ENCODE measurements at places on chromosomes 12 and 14. TPM values are rescaled to one million over a fixed set of nuclear protein-coding genes. Genes with fewer than 3 reads are reported as not detected.
A peak's percentile ranks its signal among the peaks of the same experiment; 100 is the strongest.

DPF3 gene
- 6.7 TPM for total RNA-seq

NEMP1 gene
- 21.1 TPM for total RNA-seq

NANOG gene
- total RNA-seq: 0.40 TPM

GRCh38 chr14:54486685-54487084, 2.1 kb downstream of the GMFB start:
- no peak overlapping the region for H3K27ac ChIP-seq
- H3K27me3 ChIP-seq: no peaks in the 10 kb centered on the region
- peaks cover 13% of the 10 kb centered on the region for H3K4me1 ChIP-seq
- no peak overlapping the region for H3K4me3 ChIP-seq
- DNase-seq: no peak
- no peaks in the 10 kb centered on the region for H3K36me3 ChIP-seq

DNA sequence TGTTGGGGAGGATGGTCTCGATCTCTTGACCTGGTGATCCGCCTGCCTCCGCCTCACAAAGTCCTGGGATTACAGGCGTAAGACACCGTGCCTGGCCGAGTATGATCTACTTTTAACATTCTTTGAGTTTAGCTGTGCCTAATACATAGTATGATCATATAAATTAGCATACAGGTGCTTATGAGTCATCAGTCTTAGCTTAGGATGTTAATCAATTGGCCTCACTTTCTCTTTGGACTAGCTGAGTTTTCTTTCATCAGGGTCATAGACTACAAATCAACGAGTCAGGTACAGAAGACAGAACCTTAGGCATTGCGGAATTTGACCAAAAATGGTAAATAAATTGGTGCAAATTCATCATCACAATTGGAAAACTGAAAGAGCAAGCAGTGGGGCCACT, 2.2 kb downstream of the SLC25A21 start:
- no peaks in the 10 kb centered on the region for H3K27me3 ChIP-seq
- no peak overlapping the region for H3K27ac ChIP-seq
- no peak overlapping the region for H3K4me3 ChIP-seq
- H3K4me1 ChIP-seq: no peaks in the 10 kb centered on the region

RITA1 gene
- 13.9 TPM for total RNA-seq

DNA sequence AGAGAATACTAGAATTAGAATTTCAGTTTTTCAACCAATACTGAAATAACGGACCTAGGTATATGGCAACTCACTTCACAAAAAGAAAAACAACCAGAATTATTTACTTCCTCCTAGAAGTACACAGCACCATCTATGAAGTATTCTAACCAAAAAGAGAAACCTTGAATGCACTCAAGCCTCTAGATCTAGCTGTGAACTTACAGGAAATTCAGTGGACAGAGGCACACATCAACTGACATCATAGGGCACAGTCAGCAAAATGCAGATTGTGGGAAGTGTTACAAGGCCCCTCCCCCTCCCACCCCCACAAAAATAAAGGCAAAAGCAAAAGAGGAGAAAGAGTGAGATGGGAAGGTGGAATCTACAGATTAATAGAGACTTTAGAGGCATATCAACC, 102.4 kb downstream of the TMTC1 start:
- H3K27me3 ChIP-seq: no peaks in the 10 kb centered on the region
- H3K4me1 ChIP-seq: no peaks in the 10 kb centered on the region
- DNase-seq: no peak
- H3K27ac ChIP-seq: no peak overlapping the region
- H3K4me3 ChIP-seq: no peak overlapping the region

GRCh38 chr12:126191031-126191891, 1126.0 kb downstream of the AACS start:
- H3K4me1 ChIP-seq: no peaks in the 10 kb centered on the region
- peak overlapping the region; percentile 12 for H3K4me3 ChIP-seq
- no peaks in the 10 kb centered on the region for H3K36me3 ChIP-seq
- no peak overlapping the region for H3K27ac ChIP-seq
- DNase-seq: no peak

GRCh38 chr12:78120866-78121560, 290.3 kb downstream of the NAV3 start:
- no peak overlapping the region for H3K27ac ChIP-seq
- no peak overlapping the region for H3K4me3 ChIP-seq
- no peaks in the 10 kb centered on the region for H3K27me3 ChIP-seq

GRCh38 chr14:100199240-100199860, 39.6 kb upstream of the YY1 start:
- H3K27me3 ChIP-seq: no peaks in the 10 kb centered on the region
- no peak overlapping the region for H3K4me3 ChIP-seq
- no peak overlapping the region for H3K27ac ChIP-seq
- no peak for DNase-seq

DNA sequence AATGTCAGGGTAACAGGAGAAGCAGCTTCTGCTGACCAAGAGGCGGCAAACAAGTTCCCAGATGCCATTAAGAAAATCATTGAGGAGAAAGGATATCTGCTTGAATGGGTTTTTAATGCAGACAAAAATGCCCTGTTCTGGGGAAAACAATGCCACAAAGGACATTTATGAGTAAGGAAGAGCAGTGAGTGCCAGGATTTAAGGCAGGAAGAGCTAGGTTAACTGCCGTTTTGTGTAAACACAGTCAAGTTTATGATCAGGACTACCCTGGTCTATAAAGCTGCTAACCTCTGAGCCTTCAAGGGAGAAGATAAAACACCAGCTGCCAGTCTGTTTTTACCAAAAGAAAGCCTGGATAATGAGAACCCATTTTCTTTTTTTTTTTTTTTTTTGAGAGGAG, 8.5 kb downstream of the MAPKAPK5 start:
- peak overlapping the region; percentile 73 for H3K27ac ChIP-seq
- no peaks in the 10 kb centered on the region for H3K27me3 ChIP-seq
- DNase-seq: peak; percentile 45
- H3K4me1 ChIP-seq: no peaks in the 10 kb centered on the region
- no peaks in the 10 kb centered on the region for H3K36me3 ChIP-seq
- H3K4me3 ChIP-seq: no peak overlapping the region

TCL1B gene
- not detected for total RNA-seq
